ENCODE measurements at places on chromosomes 16 and 17.

DNA sequence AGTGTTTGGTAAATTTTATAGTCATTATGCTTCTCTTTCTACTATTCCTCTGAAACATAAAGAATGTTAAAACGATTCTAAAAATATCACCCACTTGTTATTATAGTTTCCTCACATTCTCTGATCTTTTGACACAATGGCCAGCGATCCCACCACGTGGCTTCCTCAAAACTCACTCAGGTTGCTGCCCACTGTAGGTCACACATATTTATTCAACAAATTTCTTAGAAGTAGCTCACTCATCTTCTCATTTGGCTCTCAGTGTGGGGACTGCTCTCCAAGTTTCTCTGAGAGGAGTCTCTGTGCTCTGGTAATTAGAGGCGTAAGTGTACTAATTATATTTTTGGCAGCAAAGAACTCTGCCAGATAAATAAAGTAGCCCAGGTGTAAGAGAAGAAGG, 465.4 kb downstream of the CDH11 start:
- DNase-seq = no peak

GRCh38 chr17:19883537-19884215, 15.9 kb upstream of the ULK2 start:
- DNase-seq = no peak

DNA sequence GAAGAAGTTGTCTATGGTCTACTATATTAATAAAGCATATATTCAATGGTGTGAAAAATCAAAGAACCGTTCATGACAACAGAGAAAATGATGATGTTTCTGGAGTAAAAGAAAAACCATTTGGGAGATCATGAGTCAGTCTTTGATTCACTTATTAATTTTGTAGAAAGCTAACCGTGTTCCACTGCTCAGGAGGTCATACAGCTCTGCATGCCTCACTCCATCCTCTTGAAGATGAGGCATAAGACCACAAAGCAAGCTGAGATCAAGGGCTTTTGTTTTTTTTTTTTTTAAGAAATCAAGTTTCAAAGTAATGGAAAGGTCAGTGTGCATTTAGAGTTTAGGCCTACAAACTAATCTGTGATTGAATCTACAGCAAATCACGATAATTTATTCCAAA, 206.4 kb downstream of the CEP112 start:
- DNase-seq = no peak

DNA sequence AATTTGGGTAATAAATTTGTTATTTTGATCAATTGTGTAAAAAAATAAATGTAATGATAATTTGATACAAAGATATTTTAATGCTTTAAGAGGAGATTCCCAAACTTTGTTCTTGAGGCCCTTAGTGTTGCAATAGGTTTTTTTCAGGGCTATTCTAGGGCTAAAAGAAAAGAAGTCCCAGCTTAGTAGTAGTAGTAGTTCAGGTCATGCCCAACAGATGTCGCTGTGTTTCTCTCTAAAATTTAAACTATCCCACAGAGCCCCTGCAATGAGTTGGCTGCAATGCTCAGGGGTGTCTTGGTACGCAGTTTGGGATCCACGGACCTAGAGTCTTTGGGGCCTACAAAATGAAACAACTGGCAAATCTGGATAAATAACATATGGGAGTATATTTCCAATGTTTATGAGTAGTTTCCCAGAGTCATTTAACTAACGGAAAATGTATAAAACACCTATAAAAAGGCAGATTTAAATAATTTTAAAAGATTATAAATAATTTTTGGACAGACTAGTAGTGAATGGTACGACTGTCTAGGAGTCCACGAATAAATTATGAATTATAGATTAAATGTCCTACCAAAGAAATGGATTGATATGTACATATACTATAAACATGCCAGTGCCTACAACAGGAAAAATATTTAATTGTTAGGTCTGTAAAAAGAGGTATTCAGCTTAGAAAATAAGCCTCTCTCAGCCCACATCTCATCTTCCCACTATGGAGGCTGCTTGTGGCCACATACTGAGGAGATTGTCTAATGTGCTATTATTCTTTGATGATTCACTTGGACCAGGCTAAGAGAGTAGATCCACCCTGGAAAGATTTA, 228.5 kb upstream of the PMFBP1 start:
- peak; percentile 46 for DNase-seq

DNA sequence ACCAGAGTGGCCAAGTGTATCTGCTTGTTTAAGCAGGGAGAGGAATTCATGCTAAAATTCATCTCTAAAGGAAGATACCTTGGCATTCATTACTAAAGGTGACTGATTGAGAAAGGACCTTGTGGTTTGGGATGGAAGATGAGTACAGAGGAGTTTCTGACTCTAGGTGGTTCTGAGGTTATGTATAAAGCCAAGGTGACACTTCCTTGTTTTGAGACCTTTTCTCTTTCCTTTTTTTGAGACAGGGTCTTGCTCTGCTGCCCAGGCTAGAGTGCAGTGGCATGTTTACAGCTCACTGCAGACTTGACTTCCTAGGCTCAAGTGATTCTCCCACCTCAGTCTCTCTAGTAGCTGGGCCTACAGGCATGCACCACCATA, 9.1 kb downstream of the ABHD15 start:
- no peak for DNase-seq

DNA sequence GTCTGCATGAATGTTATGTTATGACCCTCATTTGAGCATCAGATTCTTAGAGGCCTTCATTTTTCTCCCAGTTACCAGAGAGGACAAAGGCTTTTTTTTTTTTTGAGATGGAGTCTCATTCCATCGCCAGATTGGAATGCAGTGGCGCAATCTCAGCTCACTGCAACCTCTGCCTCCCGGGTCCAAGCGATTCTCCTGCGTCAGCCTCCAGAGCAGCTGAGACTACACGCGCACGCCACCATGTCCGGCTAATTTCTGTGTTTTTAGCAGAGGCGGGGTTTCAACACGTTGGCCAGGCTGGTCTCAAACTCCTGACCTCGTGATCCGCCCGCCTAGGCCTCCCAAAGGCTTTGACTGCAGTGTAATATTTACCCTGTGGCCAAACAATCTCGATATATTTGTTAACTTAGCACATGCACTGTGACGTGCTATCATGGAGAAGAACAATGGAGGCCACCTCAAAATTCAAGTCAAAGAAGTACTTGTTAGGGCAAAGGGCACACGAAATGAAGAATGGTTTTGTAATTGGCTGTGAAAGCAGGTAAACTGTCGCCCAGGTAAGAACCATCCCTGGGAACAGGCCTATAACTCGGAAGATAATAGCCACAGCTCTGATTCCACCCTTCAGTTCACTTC, 303.4 kb downstream of the SLC39A11 start:
- no peak for DNase-seq

GRCh38 chr17:7293159-7293558, 1.3 kb downstream of the YBX2 start:
- no peak for DNase-seq

DNA sequence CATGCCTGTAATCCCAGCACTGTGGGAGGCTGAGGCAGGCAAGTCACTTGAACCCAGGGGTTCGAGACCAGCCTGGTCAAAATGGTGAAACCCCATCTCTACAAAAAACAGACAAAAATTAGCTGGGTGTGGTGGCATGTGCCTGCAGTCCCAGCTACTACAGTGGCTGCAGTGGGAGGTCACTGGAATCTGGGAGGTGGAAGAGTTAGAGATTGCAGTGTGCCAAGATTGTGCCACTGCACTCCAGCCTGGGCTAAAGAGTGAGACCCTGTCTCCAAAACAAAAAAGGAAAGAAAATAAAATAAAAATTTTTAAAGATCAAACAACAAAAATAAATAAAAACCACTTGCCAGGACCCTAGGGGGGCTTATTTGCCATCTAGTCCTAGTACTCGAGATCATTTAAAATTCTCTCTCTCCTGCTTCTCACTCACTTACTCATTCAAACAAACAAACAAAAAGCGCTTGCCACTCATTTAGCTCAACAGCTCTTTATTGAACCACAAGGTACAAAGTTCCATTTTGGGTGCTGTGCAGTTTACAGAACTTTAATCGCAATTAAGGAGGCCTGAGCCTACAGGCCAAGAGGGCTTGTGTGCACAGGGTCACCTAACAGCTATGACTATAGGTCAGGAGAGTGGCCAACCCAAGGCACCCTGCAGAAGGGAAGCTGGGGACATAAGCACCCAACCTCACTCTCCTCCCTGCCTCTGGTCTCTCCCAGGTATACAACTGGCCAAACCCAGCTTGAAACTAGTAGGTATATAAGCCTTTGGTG, 4.4 kb downstream of the CHD9NB start:
- no peak for DNase-seq

- no peak for DNase-seq
Measured at GRCh38 chr17:29292992-29293889, 707 bp downstream of the NUFIP2 start.

DNA sequence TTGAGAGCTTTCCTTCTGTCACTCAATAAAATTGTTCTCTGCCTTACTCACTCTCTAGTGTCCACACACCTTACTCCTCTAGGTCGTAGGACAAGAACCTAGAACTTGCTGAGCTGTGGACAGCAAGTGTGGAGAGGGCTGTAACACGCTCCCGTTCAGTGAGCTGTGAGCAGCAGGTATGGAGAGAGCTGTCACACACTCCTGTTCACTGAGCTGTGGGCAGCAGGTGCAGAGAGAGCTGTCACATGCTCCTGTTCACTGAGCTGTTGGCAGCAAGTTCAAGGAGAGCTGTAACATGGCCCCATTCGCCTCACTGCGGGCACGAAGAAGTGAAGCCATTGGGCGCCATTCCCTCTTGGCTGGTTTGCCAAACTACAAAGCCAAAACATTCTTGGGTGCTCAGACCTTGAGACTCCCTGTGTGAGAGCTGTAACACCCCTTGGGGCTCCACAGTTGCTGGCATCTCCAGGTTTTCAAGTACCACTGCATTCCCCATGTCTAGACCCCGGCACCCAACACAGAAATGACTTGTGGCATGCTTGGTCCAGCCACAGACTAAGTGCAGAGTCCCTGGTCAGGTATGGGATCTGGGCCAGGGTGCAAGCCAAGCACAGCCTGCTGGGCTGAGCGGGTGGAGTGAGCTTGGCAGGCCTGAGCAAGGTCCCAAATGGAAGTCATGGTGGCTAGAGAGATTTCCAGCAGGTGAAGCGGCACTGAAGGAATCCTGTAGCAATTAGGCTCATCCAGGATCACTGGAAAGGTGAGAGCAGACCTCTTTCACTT, 608.0 kb upstream of the CDH8 start:
- no peak for DNase-seq

GRCh38 chr17:75588596-75589011, 1.0 kb downstream of the MYO15B start:
- DNase-seq = no peak

GRCh38 chr16:58046936-58047335, 21.4 kb downstream of the MMP15 start:
- no peak for DNase-seq

GRCh38 chr16:68696514-68696913, 40.6 kb upstream of the CDH1 start:
- DNase-seq = no peak

- DNase-seq = peak; percentile 73
Measured at GRCh38 chr17:57484081-57484666, 227.9 kb downstream of the MSI2 start.

DNA sequence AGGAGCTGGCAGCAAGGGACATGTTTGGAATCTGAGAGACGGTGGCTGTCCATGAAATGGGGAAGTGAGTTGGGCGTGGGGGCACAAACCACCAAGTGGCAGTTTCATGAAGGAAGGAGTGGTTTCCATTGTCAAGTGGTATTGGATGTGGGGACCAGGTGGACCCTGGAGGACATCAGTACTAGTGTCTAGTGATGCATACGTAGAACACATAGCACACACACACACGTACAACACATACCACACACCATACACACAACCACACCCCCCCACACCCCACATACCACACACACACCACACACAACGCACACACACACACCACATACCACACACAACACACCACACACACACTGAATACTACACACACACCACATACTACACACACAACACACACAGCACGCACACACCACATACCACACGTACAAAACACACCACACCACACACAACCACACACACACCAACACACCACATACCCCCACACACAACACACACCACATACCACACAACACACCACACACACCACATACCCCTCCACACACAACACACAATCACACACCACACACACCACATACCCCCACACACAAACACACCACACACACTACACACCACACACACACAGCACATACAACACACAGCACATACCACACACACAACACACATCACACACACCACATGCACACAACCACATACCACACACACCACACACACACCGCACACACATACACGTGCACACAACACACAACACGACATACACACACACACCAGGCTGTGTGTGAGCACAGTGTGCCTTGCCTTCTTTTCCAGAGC, 41.1 kb upstream of the GSE1 start:
- no peak for DNase-seq

DNA sequence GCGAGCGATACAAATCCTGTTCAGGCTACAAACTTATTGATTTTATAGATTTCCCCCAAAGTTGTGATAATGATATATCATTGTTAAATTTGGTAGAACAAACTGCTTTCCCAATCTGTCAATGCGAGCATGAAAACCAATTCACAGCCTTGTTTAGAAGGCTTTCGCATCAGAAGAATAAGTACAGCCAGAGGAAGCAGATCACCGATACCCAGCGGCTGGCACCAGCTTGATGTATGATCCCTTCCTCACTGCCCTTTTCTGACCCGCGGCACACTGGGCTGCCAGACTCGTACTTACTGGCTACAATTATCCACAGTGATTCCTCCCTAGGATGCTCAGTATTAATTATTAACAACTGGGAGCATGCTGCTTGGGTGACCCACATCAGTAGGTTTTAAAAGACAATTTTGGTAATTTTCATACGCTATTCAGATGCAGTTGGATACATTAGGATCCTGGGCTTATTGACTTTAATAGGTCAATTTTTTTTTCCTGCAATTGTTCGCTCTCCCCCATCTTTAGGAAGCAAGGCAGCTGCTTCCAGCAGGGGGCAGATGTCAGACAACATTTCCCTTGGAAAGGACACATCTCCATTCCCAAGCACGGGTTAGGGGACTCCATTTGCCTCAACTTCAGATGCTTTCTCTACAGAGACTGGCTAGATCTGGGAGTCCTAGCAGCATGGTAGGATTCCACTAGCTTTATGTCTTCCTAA, 582.7 kb upstream of the PSMD7 start:
- DNase-seq = peak; percentile 5

- no peak for DNase-seq
Measured at GRCh38 chr17:66799849-66800537, 34.9 kb upstream of the CACNG5 start.

- no peak for DNase-seq
Measured at GRCh38 chr16:49061137-49061714, 220.4 kb downstream of the CBLN1 start.

DNA sequence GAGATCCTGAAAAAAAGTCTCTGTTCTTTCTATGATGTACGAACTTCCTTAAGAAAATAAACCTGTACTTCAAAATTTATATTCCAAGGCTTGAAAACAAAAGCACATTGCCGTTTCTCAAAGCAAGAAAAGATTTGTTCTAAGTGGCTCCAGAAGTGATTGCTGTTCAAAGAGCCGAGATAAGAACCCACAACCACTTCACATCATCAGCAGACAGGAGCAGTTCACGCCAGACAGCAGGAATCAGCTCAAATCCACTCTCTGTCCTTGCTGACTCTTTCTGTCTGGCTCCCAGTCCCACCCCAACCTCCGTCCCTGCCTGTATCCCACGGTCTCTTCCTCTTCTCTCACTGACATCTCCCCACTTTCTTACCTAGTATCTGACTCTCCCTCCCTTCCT, 85.0 kb upstream of the MYOCD start:
- DNase-seq = no peak

GRCh38 chr16:68382296-68382718, 66.0 kb downstream of the SMPD3 start:
- DNase-seq = no peak
